Heart right ventricle (tissue), 16 donors: ENCODE measurements at places on chromosomes 12 and 14.

GRCh38 chr12:107243341-107243740, 150.0 kb upstream of the CRY1 start:
- no peak for DNase-seq
- peaks cover 22% of the 10 kb centered on the region for H3K27me3 ChIP-seq
- H3K36me3 ChIP-seq, result no peaks in the 10 kb centered on the region
- H3K4me1 ChIP-seq, result no peaks in the 10 kb centered on the region
- no peak overlapping the region for H3K27ac ChIP-seq
- H3K4me3 ChIP-seq, result no peak overlapping the region

DNA sequence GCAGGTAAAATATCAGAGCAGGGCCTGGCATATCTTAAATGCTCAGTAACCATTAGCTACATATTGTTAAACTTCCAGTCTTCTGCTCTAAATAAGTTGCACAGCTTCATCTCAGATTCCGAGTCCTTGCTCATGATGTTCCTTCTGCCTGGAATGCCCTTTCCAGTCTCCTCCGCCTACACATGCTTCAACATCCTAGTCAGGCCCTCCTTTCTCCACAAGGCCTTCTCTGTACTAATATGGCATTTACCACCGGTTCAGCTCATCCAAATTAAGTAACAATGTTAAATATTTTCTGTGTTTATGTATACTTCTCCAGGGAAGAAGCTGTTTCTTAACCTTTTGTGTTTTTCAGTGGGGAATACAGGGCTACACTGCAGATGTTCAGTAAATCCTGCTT, 8.5 kb downstream of the DHH start:
- no peak overlapping the region for H3K4me3 ChIP-seq
- peaks cover 24% of the 10 kb centered on the region for H3K27me3 ChIP-seq
- H3K4me1 ChIP-seq, result peaks cover 17% of the 10 kb centered on the region
- DNase-seq, result no peak

- DNase-seq, result no peak
- no peaks in the 10 kb centered on the region for H3K36me3 ChIP-seq
- no peaks in the 10 kb centered on the region for H3K27me3 ChIP-seq
- H3K4me3 ChIP-seq, result no peak overlapping the region
- H3K4me1 ChIP-seq, result no peaks in the 10 kb centered on the region
- no peak overlapping the region for H3K27ac ChIP-seq
Measured at GRCh38 chr12:27104546-27104945, 22.2 kb upstream of the C12orf71 start.

DNA sequence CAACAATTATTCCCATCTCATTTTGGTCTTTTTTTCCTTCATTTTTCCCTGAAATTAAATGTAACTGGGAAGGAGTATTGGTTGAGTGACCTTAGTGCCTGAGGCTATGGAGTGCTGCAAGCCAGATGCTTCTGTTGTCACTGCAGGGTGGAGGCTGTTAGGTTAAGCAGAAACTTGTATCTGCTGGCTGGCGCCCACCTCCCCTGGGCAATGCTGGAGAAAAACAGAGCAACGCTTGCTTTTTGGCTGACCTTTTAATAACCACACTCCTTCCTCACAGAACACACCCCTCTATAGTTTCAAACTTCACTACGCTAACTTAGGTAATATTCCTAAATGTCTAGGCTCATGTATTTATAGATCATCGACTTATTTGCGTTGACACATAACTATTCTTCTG, 583.5 kb upstream of the NOVA1 start:
- H3K27me3 ChIP-seq, result no peaks in the 10 kb centered on the region
- no peak overlapping the region for H3K4me3 ChIP-seq
- H3K36me3 ChIP-seq, result no peaks in the 10 kb centered on the region
- peak; percentile 10 for DNase-seq
- no peaks in the 10 kb centered on the region for H3K4me1 ChIP-seq

GRCh38 chr14:68231898-68232297, 412.3 kb downstream of the RAD51B start:
- H3K4me1 ChIP-seq, result peaks cover 23% of the 10 kb centered on the region
- no peak overlapping the region for H3K27ac ChIP-seq
- H3K36me3 ChIP-seq, result no peaks in the 10 kb centered on the region
- no peak for DNase-seq
- no peak overlapping the region for H3K4me3 ChIP-seq

GRCh38 chr12:11578461-11578993, 70.9 kb upstream of the ETV6 start:
- H3K27ac ChIP-seq, result no peak overlapping the region
- H3K27me3 ChIP-seq, result no peaks in the 10 kb centered on the region
- no peak overlapping the region for H3K4me3 ChIP-seq
- H3K36me3 ChIP-seq, result no peaks in the 10 kb centered on the region

DNA sequence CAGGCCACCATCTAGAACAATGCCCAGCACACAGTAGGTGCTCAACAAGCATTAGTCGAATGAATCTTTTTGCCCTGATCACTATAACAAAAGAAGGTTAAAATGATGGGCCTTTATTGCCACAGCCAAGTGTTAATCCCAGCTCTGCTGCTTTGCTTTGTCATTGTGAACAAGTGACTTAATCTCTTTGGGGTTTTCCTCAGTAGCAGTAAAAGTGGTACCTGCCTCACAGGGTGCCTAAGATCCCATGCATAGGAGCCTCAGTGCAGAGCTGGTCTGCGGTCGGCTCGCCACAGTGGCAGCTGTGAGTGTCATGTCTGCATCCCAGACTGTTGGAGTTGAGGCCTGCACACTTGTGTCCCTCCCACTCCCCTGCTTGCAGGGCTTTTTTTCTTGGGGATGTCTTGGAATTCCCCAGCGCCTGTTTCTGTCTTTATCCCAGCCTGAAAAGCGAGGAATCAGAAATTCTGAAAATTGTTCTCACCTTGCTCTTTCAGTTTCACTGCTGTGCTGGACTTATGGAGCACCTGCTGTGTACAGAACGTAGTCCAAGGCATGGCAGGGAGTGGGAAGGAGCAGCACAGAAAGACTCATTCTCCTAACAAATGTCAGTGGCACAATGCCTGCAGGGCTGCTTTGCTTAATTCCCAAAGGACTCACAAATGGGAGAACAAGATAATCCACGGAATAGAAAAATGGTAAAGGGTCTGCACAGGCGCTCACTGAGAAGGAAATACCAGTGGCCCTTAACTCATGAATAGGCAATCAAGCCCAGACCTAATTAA, 90.8 kb downstream of the EML1 start:
- no peak for DNase-seq
- no peak overlapping the region for H3K27ac ChIP-seq
- no peaks in the 10 kb centered on the region for H3K27me3 ChIP-seq
- H3K36me3 ChIP-seq, result peaks cover 4% of the 10 kb centered on the region
- H3K4me1 ChIP-seq, result no peaks in the 10 kb centered on the region

DNA sequence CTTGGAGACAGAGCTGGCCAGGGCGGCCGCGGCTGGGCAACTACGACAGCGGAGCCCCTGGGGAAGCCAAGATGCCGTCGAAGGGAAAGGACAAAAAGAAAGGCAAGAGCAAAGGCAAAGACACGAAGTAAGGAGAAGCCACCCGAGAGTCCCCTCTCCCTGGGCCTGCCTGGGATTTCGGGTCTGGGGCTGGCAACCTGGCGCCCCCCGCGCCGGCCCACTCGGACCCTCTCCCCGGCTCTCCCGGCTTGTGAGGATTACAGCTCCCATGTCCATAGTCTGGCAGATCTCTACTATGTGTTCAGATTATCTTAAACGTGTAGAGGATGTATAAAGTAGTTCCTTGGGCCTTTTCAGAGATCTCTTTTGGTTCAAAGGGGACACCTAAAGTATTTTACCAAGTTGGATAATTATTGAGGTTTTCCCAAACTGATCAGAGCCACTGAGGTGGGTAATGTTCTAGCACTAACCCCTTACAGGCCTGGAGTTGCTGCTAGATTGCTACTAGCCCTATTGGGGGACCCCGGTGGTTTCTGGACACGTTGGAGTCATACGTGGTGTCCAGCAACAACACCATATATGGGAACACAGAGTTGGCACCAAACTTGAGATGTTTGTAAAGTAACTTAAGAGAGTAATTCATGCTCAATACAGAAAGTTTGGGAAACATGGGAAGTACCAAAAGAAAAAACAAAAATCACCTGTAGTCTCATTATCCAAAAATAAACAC, 424 bp downstream of the BBOF1 start:
- peak overlapping the region; percentile 97 for H3K4me3 ChIP-seq
- H3K27ac ChIP-seq, result peak overlapping the region; percentile 98
- H3K27me3 ChIP-seq, result no peaks in the 10 kb centered on the region
- DNase-seq, result peak; percentile 9

- H3K36me3 ChIP-seq, result no peaks in the 10 kb centered on the region
- DNase-seq, result no peak
- H3K4me3 ChIP-seq, result no peak overlapping the region
- H3K27ac ChIP-seq, result no peak overlapping the region
- no peaks in the 10 kb centered on the region for H3K27me3 ChIP-seq
- H3K4me1 ChIP-seq, result peaks cover 8% of the 10 kb centered on the region
Measured at GRCh38 chr12:48292040-48292439, 58.7 kb downstream of the ZNF641 start.
